ENCODE measurements at places on chromosomes 6 and 20. TPM values are rescaled to one million over a fixed set of nuclear protein-coding genes. Genes with fewer than 3 reads are reported as not detected.
A peak's percentile ranks its signal among the peaks of the same experiment; 100 is the strongest.

DNA sequence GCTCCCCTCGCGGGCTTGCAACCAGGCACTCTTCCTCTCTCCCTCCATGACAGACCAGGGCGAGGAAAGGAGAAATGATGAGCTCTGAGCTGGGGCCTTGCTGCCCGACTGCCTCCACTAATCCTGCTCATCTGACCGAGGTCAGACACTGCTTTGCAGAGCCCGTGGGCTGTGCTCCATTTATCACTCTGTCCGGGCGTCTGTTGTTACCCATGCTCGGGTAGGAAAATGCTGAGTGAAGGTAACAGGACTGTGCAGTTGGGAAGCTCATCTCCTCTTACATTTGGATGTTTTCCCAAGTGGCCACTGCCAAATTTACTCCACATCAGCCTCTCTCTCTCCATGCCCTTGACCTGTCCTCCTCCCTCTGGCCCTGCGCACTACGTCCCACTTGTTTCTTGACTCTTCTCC is 14.6 kb downstream of the RPS6KA2 start:
- no peak for DNase-seq

The PROCR gene
- 13.1 TPM for total RNA-seq

The PDYN gene
- 0.45 TPM for total RNA-seq

The TNFRSF6B gene
- total RNA-seq, result 0.82 TPM

The PRRT1 gene
- total RNA-seq, result 1.2 TPM

DNA sequence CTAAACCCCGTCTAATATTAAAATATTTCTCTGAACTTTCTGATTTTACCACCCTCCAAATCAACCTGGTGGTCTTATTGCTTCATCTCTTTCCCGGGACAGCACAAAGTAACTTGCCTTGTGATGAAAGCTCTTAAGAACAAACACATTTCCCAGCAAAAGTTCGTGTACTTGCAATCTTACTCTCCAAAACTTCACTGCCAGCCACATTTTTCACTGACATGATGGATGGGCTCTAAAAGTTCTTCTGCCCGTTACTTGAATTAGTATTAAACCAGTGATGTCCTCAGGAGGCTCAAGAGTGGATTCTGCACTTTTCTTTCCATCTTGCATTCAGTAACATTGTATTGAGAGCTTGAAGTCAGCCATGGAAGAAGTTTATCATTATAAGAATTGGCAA is 731.6 kb upstream of the GJE1 start:
- DNase-seq, result no peak

- DNase-seq, result no peak
Observed at GRCh38 chr6:27553123-27553904, 80.4 kb upstream of the ZNF184 start.

The PRR18 gene
- 0.54 TPM for total RNA-seq

- no peak for DNase-seq
Observed at GRCh38 chr20:54069501-54069971, 858 bp downstream of the BCAS1 start.

The HLA-DOB gene
- not detected for total RNA-seq

- no peak for DNase-seq
Observed at GRCh38 chr6:16697437-16698161, 63.7 kb downstream of the ATXN1 start.

- DNase-seq, result no peak
Observed at GRCh38 chr6:2184700-2185455, 60.5 kb downstream of the GMDS start.

DNA sequence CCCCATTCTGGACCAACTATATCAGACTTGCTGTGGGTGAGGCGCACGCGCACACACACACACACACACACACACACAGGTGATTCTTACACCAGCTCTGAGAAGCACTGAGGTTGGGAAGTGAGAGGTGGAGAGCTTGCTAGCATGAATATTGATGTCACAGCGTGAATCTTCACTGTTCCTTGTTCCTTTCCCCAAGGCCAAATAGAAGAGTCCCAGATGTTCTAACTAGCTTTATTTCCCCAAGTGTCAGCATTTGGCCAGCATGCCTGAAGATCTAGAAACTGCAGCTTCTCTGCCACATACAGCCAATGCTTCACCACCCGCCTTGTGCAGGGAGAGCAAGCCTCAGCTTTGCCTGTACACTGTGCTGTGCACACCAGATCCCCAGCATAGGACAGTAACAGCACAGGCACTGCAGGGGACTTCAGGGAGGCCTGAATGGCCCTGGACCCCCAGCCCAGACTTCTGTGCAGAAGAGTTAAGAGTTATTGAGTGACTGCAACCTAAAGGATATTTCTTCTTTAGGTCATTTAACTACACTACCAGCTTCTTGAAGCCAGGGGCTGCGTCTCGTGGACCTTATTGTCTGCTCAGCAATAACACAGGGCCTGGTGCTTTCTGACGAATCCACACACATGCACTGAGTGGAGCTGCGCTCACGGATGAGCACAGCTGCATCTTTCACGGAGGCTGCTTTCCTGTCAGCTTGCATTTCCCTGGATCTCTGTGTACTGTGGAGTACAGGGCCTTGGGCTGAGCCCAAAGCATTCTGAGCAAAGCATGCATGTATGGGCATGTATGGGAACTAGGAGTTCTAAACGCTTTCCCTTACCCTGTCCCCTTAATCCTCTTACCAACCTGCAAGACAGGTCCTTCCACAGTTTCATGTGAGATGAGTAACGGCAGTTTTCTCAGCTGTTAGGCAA is 13.9 kb upstream of the CD93 start:
- no peak for DNase-seq

- DNase-seq, result no peak
Observed at GRCh38 chr20:48729538-48729937, 98.3 kb downstream of the PREX1 start.

- no peak for DNase-seq
Observed at GRCh38 chr6:89734526-89734925, 85.1 kb downstream of the MDN1 start.

- DNase-seq, result no peak
Observed at GRCh38 chr6:1930356-1930755, 315.0 kb downstream of the GMDS start.

The MUC22 gene
- total RNA-seq, result not detected

GRCh38 chr20:24747881-24748595 is 201.0 kb upstream of the CST7 start:
- no peak for DNase-seq

- peak; percentile 24 for DNase-seq
Observed at GRCh38 chr6:53437557-53438202, 88.9 kb upstream of the ELOVL5 start.

DNA sequence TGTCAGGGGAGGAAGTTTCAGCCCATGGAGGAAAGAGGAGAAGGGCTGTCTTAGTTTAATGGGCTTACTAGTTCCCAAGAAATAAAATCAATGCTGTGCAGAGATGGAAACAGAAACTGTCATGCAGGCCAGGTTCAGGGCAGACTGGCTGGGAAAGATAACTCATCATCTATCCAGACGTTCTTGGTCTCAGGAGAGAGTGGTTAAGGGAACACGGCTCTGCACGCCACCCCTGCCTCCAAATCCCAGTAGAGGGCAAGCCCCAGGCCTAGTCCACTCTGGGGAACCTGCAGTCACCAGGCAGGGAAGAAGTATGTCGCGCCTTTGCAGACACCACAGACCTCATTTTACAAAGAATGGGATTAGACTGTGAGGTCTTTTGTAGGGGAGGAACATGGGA is 12.5 kb downstream of the ALDH8A1 start:
- no peak for DNase-seq

The PAK5 gene
- 27.8 TPM for total RNA-seq

- no peak for DNase-seq
Observed at GRCh38 chr20:60354024-60354580, 395.9 kb downstream of the CDH26 start.

- no peak for DNase-seq
Observed at GRCh38 chr6:3764516-3765335, 13.2 kb upstream of the PXDC1 start.

GRCh38 chr20:58005581-58006345 is 222.7 kb downstream of the ANKRD60 start:
- no peak for DNase-seq

The PHACTR3 gene
- total RNA-seq, result 20.1 TPM

The UNC5CL gene
- total RNA-seq, result 0.64 TPM

- no peak for DNase-seq
Observed at GRCh38 chr20:38229376-38230252, 30.9 kb downstream of the KIAA1755 start.

DNA sequence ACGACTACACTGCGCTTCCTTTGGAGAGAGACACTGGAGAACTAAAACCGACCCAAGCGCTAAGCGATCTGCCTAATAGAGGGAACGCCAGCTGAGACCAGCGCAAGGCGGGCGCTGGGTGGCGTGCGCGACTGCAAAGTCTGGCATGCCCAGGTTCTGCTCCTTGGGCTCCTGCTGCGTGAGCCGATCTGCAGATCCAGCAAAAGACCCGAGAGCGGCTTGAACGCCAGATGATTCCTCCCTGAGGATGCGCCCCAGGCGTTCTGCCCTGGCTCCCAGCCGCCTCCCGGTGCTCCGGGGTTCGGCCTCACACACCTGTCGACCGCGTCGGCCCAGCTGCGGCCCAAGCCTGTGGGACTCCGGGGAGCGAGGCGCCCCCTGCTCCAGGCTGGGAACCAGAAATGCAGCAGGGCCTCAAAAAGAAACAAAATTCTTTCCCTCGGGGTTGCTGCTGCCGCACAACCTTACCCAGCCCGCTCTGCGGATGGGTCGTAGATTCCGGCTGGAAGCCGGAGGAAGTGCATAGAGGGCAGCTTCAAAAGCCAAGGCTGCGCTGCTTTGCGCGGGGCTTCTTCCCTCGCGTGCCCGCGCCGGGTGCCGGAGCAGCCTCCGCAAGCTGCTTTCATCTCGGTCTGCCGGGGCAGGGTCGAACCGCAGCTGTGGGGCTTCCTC is 17.9 kb upstream of the PRDM13 start:
- DNase-seq, result peak; percentile 68

GRCh38 chr6:84691978-84692623 is 72.3 kb downstream of the TBX18 start:
- no peak for DNase-seq

The WFDC5 gene
- not detected for total RNA-seq

- no peak for DNase-seq
Observed at GRCh38 chr6:85129881-85130280, 320.0 kb upstream of the NT5E start.

DNA sequence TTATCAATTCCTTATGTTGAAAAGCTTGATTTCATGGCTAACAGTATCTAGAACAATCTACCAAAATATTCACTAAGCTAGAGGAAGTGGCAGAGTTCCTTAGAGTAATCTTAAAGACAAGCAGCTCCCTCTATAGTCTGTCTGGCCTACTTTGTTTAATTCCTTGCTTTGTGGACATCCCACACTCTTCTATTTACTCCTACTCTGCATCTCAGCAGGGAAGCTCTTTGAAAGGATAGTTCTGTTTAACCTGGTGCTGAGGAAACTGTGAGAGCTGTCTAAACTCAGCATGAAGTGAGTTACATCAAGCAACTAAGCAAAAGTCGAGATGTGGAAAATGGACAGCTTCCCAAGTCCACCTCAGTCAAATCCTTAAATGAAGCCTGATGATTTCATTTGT is 4.3 kb downstream of the REV3L start:
- peak; percentile 15 for DNase-seq

- DNase-seq, result peak; percentile 38
Observed at GRCh38 chr6:29926413-29927274, 15.7 kb upstream of the HLA-A start.

The TP53INP2 gene
- total RNA-seq, result 5.6 TPM

GRCh38 chr20:51171141-51171540 is 148.2 kb upstream of the KCNG1 start:
- no peak for DNase-seq

- DNase-seq, result no peak
Observed at GRCh38 chr20:49768204-49769047, 44.2 kb upstream of the SLC9A8 start.

The PLEKHG1 gene
- 45.2 TPM for total RNA-seq

DNA sequence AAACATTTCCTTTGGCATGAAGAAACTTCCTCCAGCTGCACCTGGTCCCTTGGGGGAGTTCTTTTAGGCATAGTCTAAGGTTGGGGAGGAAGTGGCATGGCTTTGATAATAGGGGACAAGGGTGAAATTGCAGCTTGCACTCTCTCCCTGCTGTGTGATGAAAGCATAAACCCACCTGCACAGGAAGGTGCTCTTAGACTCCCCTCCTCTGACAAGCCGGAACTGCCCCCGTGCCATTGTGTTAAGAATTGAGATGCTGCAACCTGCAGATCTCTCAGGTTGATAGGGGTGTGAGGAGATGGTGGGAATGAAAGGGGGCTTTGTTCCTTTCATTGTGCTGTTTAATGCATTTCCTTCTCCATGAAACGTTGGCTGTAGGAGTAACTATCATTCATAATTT is 247.7 kb upstream of the RNF24 start:
- no peak for DNase-seq

The SLC17A3 gene
- total RNA-seq, result not detected

DNA sequence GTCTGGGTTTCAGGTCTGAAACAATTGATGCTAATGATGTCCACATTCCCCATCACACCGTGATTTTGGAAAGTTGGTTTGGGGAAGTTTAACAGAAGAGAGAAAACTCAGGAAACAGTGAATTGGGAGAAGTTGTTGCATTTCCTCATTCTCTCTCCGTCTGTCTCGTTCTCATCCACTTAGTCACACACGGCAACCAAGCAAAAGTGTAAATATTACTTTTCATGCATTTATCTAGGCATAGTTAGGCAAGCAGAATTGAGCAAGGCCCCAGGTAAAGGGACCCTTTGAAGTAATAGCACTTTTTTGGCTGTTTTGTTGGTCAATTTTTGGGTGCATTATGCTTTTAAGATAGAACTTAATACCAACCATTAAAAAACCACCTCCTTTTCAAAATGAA is 137.0 kb upstream of the SULF2 start:
- DNase-seq, result no peak

GRCh38 chr6:35025232-35026188 is 115.6 kb downstream of the TCP11 start:
- DNase-seq, result no peak
